ENCODE measurements at places on chromosomes 6 and 20.

DNA sequence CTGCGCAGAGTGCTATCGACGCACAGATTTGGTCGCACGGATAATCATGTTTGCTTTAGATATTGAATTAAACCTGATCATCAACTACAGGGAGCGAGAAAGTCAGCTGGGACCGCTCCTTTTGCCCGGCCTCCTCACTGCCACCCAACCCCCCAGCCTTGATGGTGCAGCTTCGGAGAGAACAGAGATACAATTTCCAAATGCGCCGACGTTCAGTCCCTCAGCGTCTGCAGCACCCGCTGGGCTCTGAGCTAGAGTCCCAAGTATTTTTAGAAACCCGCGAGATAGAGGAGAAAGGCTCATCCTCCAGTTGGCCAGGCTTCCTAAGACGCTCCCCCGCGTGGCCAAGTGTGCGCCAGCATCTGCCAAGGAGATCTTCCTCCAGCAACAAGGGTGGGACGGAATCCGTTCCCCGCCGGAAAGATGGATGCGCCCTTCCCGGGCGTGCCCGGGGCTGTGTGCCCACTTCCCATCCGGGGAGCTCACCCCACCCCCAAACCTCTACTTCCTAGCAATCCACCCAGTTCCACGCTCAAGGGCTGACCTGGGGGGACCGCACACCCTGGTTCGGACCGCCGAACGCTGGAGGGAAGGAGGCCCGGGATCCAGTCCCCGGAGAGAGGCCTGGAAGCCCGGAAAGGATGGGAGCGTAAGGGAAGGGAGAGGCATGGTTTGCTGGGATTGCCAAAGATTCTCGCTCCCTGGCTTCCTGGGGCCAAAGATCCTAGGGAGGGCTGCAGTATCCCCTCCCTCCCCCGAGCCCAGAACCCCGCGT is 4.1 kb downstream of the NKX2-2 start:
- DNase-seq = no peak

- DNase-seq = no peak
Observed at GRCh38 chr6:22421198-22421597, 124.4 kb upstream of the PRL start.

DNA sequence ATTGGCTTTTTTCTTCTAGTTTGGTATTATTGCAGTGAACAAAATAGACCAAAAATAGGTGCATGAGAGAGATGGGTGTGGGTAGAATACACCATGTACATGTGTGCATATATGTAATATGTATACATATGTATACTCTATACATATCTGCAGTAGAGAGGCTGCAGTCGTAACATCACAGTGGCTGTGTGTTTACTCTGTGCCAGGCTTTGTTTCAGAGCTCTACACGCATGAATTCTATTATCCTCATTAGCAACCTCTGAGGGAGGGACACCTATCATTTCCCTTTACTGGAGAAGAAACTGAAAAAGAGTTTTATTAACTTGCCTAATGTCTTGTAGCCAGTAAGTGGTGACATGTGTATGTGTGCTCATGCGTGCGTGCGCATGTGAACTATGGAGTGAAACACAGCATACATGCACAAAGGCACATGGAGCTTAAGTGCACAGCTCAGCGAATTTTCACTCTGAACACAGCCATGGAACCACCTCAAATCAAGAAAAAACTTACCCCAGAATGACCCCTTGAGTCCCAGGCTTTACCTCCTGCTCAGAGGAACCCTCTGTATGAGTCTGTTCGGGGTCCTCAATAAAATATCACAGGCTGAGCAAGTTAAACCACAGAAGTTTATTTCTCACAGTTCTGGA is 452.5 kb downstream of the CDH26 start:
- DNase-seq = no peak

- no peak for DNase-seq
Observed at GRCh38 chr20:23311947-23312506, 38.6 kb upstream of the NXT1 start.

DNA sequence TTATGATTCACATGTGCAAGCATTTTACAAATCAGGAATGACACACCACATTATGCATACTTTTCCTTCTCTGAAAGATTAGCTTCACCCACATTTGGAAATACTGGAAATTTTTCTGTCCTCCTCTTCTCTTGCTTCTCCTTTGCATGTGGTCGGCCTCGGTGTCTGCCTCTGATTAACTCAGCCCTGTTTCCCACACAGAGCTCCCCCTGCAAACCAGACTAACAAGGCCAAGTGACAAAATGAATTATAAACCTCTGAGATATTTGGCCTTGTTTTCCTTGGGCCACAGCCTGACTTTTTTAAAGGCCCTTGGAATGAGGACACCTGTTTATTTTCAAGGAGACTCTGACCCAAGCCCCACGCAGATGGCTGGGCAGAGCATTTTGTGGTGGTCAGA is 9.0 kb upstream of the CCN6 start:
- no peak for DNase-seq

DNA sequence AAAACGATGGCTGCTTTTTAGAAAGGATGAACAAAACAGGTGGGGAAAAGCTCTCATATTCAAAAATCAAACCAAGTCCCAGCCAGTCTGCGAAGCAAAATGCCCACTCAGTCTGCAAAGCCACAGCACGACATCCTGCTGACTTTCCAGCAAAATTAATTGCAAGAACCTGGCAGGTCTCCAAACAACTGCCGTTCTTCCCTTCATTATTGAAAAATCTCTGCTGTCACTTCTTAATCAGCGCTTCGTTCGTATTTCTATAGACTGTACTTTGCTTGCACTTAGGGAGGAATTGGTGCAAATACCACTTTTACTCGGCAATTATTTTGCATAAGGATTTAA is 222.4 kb downstream of the CBLN4 start:
- DNase-seq = no peak

GRCh38 chr6:90375681-90376439 is 79.2 kb upstream of the BACH2 start:
- DNase-seq = no peak

All from Jurkat, Clone E6-1 (cell line).